Right lobe of liver (tissue), 6 donors: ENCODE measurements at places on chromosomes 11 and 22. TPM values are rescaled to one million over a fixed set of nuclear protein-coding genes. Genes with fewer than 3 reads are reported as not detected.

The RABL2B gene
- total RNA-seq = 13.4 TPM

GRCh38 chr11:120344302-120345004 lies 8.2 kb downstream of the ARHGEF12 start:
- no peaks in the 10 kb centered on the region for H3K27me3 ChIP-seq
- H3K4me3 ChIP-seq = no peak overlapping the region
- no peak overlapping the region for H3K27ac ChIP-seq
- DNase-seq = no peak
- H3K36me3 ChIP-seq = no peaks in the 10 kb centered on the region

DNA sequence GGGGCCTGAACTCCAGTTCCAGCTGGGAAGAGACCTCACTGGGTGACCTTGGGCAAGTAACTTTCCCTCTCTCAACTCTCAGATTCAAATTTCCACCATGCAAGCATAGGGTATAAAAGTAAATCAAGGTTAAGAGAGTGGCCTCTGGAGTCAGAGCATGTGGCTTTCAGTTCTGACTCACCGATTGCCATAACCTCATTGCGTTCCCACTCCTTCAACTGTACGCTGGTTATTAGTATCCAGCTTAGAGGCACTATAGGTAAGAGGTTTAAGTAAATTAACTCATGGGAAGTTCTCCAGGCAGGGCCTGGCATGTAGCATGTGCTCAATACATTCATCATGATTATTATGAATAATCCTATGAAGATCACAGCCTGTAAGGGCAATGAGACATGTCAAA lies 88.3 kb downstream of the FBXO7 start:
- no peak for DNase-seq
- H3K4me3 ChIP-seq = no peak overlapping the region
- no peaks in the 10 kb centered on the region for H3K36me3 ChIP-seq

The TOM1 gene
- 124 TPM for total RNA-seq

DNA sequence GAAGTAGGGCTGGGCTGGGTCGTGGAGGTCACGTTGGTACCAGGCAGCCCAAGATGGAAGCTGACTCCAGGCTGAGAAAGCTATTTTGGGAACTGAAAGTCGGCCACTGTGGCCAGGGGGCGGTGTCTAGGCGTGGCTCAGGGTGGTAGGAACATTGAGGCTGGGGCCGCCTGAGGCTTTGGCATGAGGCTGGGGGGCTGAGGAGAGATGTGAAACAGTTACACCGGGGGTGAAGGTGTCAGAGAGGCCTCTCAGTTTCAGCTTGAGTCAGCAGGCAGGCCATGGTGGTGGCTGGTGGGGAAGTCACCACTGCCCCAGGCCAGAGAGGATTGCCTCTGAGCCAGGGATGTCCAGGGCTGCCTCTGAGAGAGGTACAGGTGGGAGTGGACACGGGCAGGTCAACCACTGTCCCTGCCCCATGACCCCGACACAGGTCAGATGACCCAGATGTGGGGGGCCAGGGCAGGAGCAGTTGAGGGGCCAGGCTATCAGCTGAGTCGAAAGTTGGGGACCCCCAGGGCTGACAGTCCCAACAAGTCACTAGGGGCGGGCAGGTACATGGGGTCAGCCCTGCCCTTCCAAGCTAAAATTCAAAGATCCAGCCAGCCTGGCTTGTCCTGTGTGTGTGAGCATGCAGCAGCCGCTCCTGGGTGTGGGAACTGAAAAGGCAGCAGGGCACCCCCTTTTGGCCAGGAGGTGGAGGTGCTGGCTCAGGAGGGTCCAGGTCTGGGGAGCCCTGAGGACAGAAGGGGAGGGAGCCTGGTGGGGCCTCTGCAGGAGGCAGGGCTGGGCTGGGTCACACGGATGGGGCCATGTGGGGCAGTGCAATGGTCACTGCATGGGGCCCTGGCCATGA lies 7.2 kb downstream of the KCNK7 start:
- no peak overlapping the region for H3K4me3 ChIP-seq
- H3K27me3 ChIP-seq = no peaks in the 10 kb centered on the region
- no peak overlapping the region for H3K27ac ChIP-seq
- no peaks in the 10 kb centered on the region for H3K36me3 ChIP-seq
- peak; percentile 72 for DNase-seq
- no peaks in the 10 kb centered on the region for H3K4me1 ChIP-seq

DNA sequence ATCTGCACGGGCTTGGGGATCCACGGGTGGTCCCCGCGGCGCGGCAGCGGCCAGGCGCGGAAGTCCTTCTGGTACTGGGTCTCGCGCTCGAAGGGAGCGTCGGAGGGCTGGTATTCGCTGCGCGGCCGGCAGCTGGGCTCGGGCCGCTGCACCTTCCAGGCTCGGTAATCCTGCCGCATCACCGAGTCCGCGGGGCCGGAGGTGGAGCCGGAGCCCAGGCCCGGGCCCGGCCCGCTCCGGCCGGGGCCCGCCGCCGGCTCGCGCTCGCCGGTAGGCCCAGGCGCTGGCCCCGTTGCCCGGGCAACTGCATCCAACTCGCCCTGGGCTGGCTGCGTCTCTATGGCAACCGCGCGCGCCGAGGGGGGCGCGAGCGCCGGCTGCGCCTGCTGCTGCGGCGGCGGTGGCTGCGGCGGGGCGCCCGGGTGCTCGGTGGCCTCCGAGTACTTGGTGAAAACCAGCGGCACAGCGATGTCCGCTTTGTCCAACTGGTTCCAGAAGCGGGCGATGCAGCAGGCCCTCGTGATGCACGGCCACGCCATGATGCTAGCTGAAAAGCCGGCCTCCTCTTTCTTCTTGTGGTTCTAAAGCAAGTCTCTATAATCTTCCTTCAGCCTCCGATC lies 897 bp downstream of the MAP6 start:
- H3K36me3 ChIP-seq = no peaks in the 10 kb centered on the region
- H3K4me1 ChIP-seq = peaks cover 6% of the 10 kb centered on the region
- no peak overlapping the region for H3K27ac ChIP-seq

- H3K27ac ChIP-seq = no peak overlapping the region
- H3K36me3 ChIP-seq = no peaks in the 10 kb centered on the region
- no peaks in the 10 kb centered on the region for H3K27me3 ChIP-seq
- no peaks in the 10 kb centered on the region for H3K4me1 ChIP-seq
- no peak overlapping the region for H3K4me3 ChIP-seq
Observed at GRCh38 chr11:83153764-83154163, 3.2 kb upstream of the PCF11 start.

- no peak overlapping the region for H3K4me3 ChIP-seq
- peaks cover 5% of the 10 kb centered on the region for H3K4me1 ChIP-seq
- H3K36me3 ChIP-seq = no peaks in the 10 kb centered on the region
- no peak overlapping the region for H3K27ac ChIP-seq
- H3K27me3 ChIP-seq = no peaks in the 10 kb centered on the region
Observed at GRCh38 chr22:42957958-42958357, 57.0 kb downstream of the PACSIN2 start.

DNA sequence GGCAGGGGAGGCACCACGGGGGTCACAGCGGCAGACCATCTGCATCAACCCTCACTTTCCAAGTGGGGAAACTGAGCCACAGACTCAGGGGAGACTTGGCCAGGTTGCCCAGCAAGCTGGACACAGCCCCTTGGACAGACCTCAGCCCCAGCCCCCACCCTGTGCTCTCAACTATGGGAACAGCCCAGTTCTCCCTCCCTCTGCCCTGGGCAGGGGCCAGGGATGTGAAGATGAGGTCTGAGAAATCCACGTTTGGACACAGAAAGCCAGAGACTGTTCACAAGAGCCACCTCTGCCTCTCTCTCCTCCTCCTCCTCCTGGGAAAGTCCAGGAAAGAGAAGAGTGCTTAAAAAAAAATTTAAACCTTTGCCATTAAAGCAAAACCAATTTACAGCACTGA lies 50.1 kb downstream of the ELFN2 start:
- no peaks in the 10 kb centered on the region for H3K36me3 ChIP-seq
- DNase-seq = no peak
- H3K27me3 ChIP-seq = no peaks in the 10 kb centered on the region
- no peak overlapping the region for H3K27ac ChIP-seq
- H3K4me3 ChIP-seq = no peak overlapping the region

GRCh38 chr22:17743661-17744411 lies 30.4 kb downstream of the BID start:
- no peak overlapping the region for H3K27ac ChIP-seq
- no peaks in the 10 kb centered on the region for H3K27me3 ChIP-seq
- no peak overlapping the region for H3K4me3 ChIP-seq
- no peak for DNase-seq

DNA sequence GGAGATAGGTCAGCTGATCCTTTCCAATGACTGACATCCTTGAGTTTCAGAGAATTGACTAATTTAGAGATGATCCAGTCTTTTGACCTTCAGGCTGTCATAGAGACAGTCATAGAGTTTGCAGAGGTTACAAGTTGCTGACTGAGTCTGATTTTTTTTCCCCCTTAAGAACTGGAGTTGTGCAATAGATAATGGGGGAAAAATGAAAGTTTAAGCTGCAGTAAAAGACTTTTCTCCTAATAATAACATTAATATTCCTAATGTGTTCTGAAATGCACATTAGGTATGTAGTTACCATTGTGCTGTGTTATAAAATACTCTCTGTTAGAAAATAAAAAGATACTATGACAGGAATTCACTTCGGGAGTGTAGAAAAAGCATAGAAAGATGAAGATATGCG lies 876.9 kb upstream of the RAG2 start:
- DNase-seq = no peak
- no peaks in the 10 kb centered on the region for H3K4me1 ChIP-seq
- no peaks in the 10 kb centered on the region for H3K27me3 ChIP-seq
- H3K27ac ChIP-seq = no peak overlapping the region
- no peaks in the 10 kb centered on the region for H3K36me3 ChIP-seq
- H3K4me3 ChIP-seq = no peak overlapping the region

- no peak overlapping the region for H3K27ac ChIP-seq
- H3K27me3 ChIP-seq = no peaks in the 10 kb centered on the region
- no peak overlapping the region for H3K4me3 ChIP-seq
- no peak for DNase-seq
- peaks cover 5% of the 10 kb centered on the region for H3K36me3 ChIP-seq
Observed at GRCh38 chr22:46719921-46720320, 18.1 kb downstream of the CERK start.

DNA sequence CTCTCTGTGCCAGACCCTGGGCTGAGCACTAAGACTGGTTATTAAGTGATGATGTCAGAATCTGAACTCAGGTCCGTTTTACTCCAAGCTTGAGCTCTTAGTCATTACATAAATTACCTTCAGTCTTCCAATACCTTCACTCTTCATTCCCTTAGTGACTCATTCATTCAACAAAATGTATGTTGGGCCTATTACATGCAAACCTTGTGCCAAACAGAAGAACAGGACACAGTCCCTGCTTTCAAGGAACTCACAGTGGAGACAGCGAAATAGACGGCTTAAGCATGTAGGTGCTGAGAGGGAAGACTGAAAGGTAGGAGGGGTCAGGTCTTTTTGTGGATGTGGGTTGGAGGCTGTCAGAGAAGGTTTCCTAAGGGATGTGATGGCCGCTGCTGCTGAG lies 3.3 kb downstream of the KCTD14 start:
- no peak for DNase-seq
- no peaks in the 10 kb centered on the region for H3K36me3 ChIP-seq
- no peak overlapping the region for H3K4me3 ChIP-seq
- no peaks in the 10 kb centered on the region for H3K27me3 ChIP-seq
- no peak overlapping the region for H3K27ac ChIP-seq

- no peak overlapping the region for H3K27ac ChIP-seq
- H3K36me3 ChIP-seq = no peaks in the 10 kb centered on the region
- no peak overlapping the region for H3K4me3 ChIP-seq
- H3K27me3 ChIP-seq = no peaks in the 10 kb centered on the region
- no peak for DNase-seq
Observed at GRCh38 chr22:44153710-44154109, 27.0 kb upstream of the PARVG start.

DNA sequence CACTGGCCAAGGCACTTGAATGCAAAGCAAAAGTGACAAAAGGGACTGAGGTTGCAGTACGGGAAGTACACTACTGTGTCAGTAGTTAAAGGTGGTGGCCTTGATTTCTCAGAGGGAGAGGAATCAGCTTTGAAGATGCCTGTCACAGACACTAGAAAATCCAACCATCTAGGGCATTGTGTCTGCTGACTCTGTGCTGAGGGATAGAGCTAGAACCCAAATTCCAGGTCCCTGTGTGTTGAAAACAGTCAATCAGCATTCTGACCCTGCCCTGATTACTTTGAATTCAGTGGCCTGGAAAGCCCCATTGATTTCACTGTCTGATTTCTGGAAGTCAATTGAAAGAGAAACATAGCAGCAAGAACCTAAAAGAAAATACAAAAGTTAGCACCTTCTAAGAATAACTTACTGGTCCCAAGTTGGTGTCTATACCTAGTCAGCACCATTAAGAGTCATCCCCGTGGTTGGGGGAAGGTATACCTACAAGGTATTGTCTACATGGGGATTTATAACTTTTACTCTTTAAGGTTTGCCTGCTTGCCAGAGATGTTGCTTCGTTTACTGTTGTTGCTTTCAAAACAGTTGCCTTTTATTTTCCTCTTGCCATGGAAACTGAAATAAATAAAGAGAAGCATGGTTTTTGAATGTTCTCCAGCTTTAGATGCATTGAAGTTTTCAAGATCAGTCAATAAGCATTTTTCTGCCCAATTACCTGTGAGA lies 97.3 kb downstream of the PDHX start:
- no peaks in the 10 kb centered on the region for H3K27me3 ChIP-seq
- H3K36me3 ChIP-seq = no peaks in the 10 kb centered on the region
- no peaks in the 10 kb centered on the region for H3K4me1 ChIP-seq
- H3K27ac ChIP-seq = no peak overlapping the region
- no peak for DNase-seq

The USP2 gene
- 5.0 TPM for total RNA-seq

DNA sequence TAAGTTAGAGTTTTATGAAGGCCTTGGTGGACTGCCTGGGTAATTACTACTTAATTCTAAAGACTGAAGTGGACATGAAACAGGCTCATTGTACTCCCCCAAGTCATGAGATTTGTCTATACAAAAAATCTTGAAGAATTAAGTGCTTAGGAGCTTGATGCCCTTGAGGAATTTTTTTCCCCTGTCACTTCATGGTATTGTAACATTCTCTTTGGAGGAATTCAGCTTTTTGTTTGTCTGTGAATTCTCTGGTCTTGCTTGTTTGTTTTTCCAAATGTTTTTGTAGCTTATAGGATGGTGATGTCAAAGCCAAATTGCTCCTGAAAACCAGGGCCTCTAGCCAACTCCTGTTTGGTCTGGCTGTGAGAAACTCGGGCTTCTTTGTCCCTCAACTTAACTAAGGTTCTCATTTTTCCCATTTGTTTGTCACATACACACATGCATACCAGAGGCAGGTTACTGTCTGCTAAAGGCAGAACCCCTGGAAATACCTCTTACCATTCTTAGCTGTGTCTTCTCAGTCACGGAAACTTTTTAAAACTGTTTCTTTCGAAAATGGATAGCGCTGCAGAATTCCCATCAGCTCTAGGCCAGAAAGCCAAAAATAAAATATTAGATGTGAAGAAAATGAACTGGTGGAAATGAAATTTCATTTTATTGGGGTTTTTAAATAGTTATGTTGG lies 66.9 kb downstream of the AMOTL1 start:
- H3K27me3 ChIP-seq = no peaks in the 10 kb centered on the region
- DNase-seq = no peak
- H3K36me3 ChIP-seq = peaks cover 15% of the 10 kb centered on the region
- no peak overlapping the region for H3K27ac ChIP-seq
- H3K4me3 ChIP-seq = no peak overlapping the region
- no peaks in the 10 kb centered on the region for H3K4me1 ChIP-seq

The TCN1 gene
- not detected for total RNA-seq

GRCh38 chr22:22118987-22119386 lies 125.6 kb upstream of the VPREB1 start:
- no peaks in the 10 kb centered on the region for H3K36me3 ChIP-seq
- no peak overlapping the region for H3K4me3 ChIP-seq
- H3K27me3 ChIP-seq = no peaks in the 10 kb centered on the region
- no peaks in the 10 kb centered on the region for H3K4me1 ChIP-seq
- H3K27ac ChIP-seq = no peak overlapping the region
- no peak for DNase-seq

- no peak overlapping the region for H3K4me3 ChIP-seq
- no peak for DNase-seq
Observed at GRCh38 chr11:64649291-64649697, 58.3 kb downstream of the SLC22A12 start.

The NCR3LG1 gene
- 3.2 TPM for total RNA-seq

The BIRC3 gene
- 2.8 TPM for total RNA-seq
